Pancreas (tissue), 10 donors: ENCODE measurements at places on chromosomes 16 and 17.

DNA sequence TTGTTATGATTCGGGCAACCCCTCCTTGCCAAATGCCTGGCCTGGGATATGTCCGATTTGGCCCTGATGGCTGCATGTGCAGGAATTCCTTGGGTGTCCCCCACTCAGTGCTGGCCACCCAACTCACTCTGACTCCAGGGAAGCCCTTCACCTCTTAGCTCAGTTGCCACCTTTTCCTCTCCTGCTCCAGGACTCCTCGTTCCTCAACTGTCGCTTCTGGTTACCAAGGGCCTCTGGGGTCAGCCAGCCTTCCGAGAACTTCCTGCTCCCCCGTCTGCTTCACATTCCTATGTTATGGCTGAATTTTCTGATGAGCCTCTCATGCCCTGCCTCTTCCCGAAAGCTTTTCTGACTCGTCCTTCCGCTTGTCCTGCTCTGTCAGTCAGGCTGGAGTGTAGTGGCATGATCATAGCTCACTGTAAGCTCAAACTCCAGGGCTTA lies 63.5 kb downstream of the SPACA3 start:
- no peak for DNase-seq

- peak; percentile 92 for DNase-seq
Measured at GRCh38 chr17:50947782-50948543, 81.8 kb upstream of the TOB1 start.

GRCh38 chr16:46627746-46628145 lies 6.6 kb upstream of the SHCBP1 start:
- DNase-seq: no peak

DNA sequence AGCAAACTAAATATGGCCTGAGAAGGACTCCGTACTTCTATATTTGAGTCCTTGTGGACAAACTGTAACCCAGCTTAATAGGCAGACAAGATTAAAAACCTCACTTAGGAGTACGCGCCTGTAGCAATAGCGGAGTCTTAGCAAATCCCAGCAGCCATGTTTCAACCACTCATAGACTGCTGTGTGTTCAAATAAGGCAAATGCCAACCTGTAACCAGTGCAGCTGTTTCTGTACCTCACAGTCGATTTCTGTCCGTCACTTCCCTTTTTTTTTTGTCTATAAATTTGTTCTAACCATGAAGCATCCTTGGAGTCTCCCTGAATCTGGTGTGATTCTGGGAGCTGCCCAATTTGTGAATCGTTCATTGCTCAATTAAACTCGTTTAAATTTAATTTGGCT lies 30.2 kb downstream of the TANC2 start:
- DNase-seq: no peak

GRCh38 chr16:86584726-86585721 lies 6.7 kb downstream of the FOXL1 start:
- DNase-seq: no peak
